ENCODE measurements at places on chromosomes 2 and 18. TPM values are rescaled to one million over a fixed set of nuclear protein-coding genes. Genes with fewer than 3 reads are reported as not detected.

BOLL gene
- total RNA-seq, result not detected

- DNase-seq, result no peak
Observed at GRCh38 chr2:165472922-165473321, 3.4 kb downstream of the CSRNP3 start.

DNA sequence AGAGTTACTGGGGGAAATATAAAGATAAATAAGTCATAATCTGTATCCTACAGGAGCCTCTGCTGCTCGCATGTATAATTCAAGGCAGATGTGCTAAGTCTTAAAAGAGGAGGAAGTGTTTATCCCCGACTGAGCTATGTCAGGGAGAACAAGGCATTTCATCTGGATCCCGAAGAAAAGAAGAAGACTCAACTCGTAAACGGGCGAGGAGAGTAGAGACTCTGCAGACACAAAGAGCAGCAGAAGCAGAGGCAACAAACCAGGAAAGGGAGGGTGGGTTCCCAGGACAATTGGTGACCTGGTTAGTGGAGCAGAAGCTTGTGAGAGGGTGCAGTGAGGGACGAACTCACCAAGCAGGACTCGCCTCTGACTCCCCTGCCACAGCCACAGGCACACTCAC, 368.6 kb downstream of the EIPR1 start:
- no peak for DNase-seq

LTBP1 gene
- total RNA-seq, result not detected

DNA sequence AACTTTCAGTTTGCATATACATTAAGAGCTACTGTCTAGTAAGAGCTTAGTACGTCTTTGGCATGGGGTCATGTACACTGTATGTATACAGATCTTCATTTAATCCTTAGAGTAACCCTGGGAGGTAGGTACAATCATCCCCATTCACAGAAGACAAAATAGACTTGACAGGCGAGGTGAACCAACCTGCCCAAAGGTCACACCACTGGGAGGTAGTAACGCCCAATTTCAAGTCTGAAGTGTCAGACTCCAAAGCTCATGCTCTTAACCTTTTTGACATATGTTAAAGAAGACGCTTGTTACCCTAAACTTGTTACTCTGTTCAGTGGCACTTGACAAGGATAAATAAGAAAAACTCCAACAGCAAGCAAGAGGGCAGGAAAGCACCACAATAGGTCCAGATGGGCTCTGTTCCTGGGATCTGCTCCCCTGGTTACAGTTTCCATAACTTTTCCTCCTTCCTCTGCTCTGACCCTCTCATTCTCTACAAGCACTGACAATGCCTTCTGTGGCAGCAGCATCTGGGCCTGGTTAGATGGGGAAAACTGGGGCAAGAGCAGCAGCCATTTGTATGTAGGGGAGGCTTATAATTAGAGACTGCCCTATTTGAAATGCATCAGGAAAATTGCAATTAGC, 64.7 kb upstream of the SERTAD2 start:
- no peak for DNase-seq

DNA sequence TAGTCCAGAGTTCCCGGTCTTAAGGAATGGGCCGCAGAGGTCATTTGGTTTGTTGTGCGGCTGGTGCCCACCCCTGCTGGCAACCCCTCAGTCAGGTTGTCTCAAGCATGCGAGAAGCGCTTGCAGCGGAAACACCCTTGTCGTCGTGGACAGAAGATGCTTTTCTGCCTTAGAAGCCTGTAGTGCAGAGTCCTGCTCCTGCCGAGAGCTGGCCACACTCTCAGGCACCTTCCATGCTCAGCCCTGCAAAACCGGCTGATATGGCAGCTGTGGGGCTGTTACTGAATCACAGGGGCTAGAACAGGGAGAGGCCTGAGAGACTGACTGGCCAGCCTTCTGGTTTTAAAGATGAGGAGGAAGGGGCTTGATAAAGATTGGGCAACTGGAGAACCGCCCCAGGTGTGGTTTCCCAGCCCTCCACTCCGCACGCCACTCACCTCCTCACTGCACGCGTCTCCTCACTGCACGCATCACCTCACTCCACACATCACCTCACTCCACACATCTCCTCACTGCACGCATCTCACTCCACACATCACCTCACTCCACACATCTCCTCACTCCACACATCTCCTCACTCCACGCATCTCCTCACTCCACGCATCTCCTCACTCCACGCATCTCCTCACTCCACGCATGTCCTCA, 103.6 kb downstream of the USP40 start:
- no peak for DNase-seq

DNA sequence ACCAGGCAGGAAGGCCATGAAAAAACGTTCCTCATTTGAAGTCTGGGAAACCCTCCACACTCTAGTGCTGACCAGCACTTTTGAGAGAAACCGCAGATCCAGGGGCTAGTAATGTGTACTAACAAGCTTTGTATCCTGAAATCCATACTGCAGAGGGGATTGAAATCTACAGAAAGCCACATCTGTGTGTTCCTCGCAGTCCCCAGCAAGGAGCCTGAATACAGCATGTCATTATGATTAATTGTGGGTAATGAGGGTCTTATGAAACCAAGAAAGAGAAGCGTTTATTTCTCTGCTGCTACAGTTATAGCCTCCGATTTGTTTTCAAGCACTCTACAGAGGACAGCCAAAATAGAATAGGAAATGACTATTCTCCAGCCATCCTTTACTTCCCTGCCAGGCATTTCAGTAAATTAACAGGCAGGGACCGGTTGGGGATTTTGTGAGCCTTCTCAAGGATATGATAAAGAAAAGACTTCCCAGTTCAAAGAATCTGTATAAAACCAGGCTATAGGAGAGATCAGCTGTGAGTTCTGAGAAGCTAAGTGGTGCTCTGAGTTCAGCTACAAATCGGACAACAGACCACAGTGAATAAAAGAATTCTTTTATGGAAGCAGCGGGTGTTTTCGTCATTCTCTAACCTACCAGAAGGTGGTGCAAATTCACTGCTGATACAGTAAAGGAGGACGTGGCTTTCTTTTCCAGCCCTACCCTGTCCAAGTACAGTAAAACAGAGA, 133.4 kb downstream of the INSIG2 start:
- peak; percentile 42 for DNase-seq

CYRIA gene
- total RNA-seq, result 1.3 TPM

- DNase-seq, result no peak
Observed at GRCh38 chr2:16411788-16412187, 253.8 kb downstream of the CYRIA start.

PROKR1 gene
- not detected for total RNA-seq

GRCh38 chr2:126739141-126739540, 83.2 kb downstream of the GYPC start:
- no peak for DNase-seq

UGT1A6 gene
- not detected for total RNA-seq

- no peak for DNase-seq
Observed at GRCh38 chr2:43223521-43224001, 2.8 kb downstream of the ZFP36L2 start.

- DNase-seq, result no peak
Observed at GRCh38 chr2:144477281-144477956, 42.5 kb downstream of the ZEB2 start.

COL3A1 gene
- total RNA-seq, result not detected

- DNase-seq, result no peak
Observed at GRCh38 chr2:54073796-54074195, 41.6 kb upstream of the ACYP2 start.

DNA sequence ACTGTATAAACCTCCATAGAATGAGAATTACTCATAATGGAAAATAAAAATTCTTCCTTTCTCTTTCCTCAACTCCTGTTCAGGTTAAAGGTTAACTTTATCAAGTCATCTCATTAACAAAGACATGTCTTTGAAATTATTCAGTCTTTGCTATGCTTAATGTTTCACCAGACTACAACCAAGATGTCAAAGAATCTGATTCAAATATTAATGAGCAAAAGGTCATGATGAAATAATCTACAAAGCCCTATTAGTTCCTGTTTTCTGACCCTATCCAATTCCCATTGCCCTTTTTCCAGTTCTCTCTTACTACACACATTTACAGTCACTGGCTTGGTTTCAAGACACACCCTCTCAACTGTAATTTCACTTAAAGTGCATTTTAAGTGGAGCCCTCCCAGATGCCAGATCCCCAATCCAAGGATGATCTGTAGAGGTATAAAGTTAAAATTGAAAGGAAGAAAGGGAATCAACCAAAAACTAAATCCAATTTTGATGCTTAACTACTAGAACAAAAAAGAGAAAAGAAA, 246.9 kb upstream of the CYP26B1 start:
- no peak for DNase-seq

DNA sequence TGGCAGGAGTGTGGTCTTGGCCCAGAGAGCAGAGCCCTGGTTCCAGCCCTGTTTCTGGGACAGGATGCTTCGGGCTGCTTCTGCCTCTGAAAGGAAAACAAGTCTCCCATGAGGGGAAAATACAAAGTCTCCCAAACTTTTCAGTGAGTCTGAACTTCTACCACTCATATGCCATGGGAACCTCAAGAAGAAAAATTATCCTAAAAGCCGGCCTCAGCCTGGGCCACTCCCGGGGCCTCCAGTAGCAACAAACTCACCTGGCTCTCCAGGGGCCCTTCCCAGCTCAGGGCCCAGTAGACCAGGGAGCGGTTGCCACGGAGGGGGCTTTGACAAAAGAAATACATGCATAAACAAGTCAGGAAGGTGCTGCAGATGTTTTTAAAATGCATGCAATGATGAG, 289.2 kb upstream of the HDAC4 start:
- DNase-seq, result no peak

DNA sequence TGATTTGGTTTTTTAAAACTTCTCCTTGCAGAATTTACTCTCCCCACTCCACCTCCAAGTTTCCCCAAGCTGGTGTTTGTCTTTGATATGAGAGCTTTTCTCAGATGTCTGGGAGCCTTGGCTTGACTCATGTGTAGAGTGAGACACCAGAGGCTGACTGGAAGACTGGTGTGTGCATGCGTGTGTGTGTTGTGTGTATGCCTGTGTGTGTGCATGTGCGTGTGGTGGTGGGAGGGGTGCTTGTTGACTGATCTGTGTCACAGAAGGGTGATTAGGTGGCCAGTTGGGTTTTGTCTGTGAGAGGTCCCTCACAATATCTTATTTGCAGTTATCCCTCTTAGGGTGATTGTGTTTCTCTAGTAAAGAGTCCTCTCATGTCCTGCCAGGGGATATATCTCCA, 50.5 kb upstream of the HPCAL1 start:
- DNase-seq, result no peak

DNA sequence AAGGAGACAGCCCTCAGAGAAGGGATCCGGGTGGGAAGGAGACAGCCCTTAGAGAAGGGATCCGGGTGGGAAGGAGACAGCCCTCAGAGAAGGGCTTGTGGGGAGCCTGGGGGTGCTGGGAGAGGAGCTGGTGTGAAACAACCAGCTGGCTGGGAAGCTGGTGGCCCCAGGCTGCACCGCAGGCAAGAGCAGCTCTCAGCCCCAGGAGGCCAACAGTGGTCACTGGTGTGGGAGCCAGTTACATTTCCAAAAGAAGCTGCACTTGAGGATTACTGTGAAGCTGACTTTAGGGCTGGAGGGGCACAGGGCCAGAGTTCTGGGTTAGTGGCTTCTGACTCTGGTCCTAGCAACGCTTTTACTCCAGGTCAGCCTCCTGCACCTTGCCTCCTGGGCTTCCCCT, 3.3 kb downstream of the HES6 start:
- DNase-seq, result no peak

GRCh38 chr2:207939342-207940108, 85.8 kb downstream of the PLEKHM3 start:
- no peak for DNase-seq

DNA sequence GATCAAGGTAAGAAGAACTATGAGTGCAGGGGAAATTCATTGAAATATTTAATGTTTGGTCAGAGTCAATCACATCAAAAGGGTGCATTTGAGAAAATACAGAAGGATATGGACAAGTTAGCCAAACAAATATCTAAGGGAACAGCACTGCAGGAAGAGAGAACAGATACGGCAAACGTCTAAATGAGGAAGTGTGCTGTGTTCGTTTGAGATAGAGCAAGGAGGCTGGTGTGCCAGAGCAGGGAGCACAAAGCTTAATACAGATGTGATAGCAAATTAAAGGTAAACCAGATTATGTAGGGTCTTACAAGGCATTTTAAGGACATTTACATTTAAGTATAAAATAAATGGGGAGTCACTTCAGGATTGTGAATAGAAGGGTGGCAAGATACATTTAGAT, 241.3 kb upstream of the ZNF804A start:
- no peak for DNase-seq

- DNase-seq, result no peak
Observed at GRCh38 chr2:238761868-238762267, 86.0 kb upstream of the TWIST2 start.

TMEFF2 gene
- total RNA-seq, result not detected

- DNase-seq, result no peak
Observed at GRCh38 chr2:133232556-133232955, 335.7 kb downstream of the NCKAP5 start.

GRCh38 chr18:22778996-22779395, 154.1 kb upstream of the RBBP8 start:
- no peak for DNase-seq

SLC39A10 gene
- 38.2 TPM for total RNA-seq

DNA sequence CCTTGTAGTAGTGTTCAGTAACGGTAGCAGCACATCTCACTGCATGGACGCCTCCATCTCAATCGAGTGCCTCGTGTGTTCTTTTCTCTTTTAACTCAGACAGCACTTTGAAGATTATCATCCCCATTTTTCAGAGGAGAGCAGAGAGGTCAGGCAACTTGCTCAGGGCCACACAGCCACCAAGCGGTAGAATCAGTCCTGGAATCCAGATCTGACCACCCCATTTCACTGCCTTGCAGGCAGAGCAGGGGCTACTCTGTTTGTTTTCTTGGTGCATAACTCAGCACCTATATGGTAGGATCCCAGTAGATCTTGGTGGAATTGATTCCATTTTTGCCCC, 129.5 kb downstream of the SMAD7 start:
- no peak for DNase-seq

DNA sequence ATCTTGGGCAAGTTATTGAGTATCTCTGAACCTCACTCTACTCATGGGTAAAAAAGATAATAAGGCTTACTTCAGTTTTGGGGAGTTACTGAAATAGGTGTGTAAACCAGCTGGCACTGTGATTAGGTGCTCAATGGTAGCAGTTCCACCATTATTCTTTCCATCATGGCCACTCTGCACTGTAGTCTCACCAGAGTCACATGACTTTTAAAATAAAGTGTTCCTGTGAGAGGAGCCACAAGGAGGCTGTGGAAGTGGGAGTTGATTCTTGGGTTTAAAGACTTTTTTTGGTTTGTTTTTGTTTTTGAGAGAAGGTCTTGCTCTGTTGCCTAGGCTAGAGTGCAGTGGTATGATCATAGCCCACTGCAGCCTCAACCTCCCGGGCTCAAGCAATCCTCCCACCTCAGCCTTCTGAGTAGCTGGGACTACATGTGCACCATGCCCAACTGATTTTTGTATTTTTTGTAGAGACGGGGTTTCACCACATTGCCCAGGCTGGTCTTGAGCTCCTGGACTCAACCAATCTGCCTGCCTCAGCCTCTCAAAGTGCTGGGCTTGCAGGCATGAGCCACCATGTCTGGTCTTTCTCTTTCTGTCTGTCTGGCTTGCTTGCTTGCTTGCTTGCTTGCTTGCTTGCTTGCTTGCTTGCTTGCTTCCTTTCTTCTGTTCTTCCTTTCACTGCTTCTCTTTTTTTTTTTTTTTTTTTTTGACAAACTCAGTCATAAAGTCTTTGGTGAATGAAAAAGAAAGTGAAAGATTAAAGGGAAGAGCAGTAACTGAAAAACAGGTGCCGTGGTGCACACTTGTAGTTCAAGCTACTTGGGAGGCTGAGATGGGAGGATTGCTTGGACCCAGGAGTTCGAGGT, 21.2 kb upstream of the ACVR1 start:
- no peak for DNase-seq

- no peak for DNase-seq
Observed at GRCh38 chr2:236719192-236719635, 149.6 kb downstream of the ACKR3 start.

KIAA2012 gene
- total RNA-seq, result not detected

- DNase-seq, result no peak
Observed at GRCh38 chr18:35335866-35336265, 8.4 kb downstream of the ZNF24 start.
